Left cardiac atrium (tissue), 4 donors: ENCODE measurements at places on chromosomes 6 and 20.

DNA sequence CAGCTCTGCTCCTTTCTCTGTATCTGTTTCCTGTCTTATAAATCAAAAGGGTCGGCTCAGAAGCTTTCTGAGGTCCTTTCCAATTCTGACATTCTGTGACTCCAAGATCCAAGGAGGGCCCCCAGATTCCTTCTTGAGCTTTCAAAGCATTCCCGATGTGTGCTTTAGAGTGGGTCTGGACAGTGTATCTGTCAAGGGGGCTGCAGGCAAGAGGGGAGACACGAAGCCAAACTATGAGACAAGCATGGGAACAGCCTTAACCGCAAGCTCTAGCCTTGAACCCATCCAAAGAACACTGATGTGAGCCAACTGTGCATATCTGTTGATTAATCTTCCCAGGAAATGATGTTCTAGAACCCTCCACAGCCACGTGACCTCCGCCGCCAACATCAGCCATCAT is 73.8 kb downstream of the TSHZ2 start:
- DNase-seq, result no peak

DNA sequence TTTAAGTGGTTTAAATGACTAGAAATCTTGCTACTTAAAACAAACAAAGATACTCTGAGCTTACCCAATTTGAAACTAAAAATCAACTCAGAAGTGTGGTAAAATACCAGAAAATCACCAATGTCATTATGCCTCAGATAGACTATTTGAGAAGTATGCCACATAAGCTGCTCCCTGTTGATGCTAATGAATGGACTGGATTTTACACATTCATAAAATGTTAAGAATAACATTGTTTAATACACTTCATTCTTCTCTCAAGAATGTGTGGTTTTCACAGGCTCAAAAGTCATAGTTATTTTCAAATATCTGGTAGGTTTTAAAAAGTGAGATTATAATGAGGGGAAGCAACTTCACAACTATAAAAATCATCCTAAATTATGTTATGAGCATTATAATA is 170.6 kb downstream of the TASP1 start:
- no peak for DNase-seq

DNA sequence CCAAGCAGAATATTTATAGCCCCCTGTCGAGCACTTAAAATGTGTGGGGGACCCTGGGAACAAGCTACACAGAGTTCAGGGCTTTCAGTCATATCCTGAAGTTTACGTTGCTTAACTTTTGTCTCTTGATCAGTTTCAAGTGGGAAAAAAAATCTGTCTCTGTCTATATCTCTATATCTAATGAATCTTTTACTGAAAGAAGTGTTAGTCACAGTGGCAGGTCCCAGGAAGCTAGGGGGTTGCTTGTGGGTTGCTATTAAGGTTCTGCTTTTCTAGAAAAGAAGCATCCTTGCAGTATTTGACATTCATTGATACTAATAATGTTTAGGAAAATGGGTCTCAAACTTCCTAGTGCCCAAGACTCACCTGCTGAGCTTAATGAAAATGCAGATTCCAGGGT is 76.7 kb upstream of the CLDN20 start:
- DNase-seq, result no peak

DNA sequence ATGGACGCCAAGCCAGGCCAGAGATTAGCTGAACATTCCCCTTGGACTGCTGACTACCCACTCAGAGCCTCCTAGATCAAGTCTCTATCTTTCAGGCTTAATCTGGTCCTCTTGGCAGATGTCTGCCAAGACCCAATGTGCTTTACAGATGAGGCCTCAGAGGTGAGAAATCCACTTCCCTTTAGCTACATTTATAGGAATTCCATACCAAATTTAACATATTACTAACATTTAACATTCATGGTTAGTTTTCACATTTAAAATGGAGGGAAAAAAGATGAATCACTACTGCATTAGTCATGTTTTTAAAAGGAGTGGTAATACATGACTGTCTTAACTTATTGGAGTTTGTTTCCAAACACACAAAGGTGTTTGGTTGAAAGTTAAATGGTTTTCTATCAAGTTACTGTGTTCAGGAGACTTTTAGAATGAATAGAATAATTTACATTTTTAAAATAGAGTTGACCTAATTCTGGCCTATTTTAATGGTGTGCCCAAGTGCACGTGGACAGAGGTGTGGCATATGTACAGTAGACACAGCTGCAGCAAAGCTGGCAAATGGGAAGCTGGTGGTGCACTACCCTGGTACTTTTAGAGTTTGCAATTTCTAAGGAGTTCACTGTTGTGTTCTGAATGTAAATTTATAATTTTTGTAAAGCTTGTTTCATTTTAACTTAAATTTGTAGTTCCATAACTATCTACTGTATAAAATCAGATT is 41.9 kb upstream of the CALHM6 start:
- no peak for DNase-seq

- DNase-seq, result no peak
Measured at GRCh38 chr6:161836643-161837448, 563.0 kb upstream of the AGPAT4 start.

- DNase-seq, result no peak
Measured at GRCh38 chr6:133567636-133568035, 321.3 kb upstream of the TCF21 start.

GRCh38 chr6:16901782-16902181 is 140.5 kb upstream of the ATXN1 start:
- peak; percentile 66 for DNase-seq

GRCh38 chr20:57783956-57784837 is 74.4 kb upstream of the PMEPA1 start:
- no peak for DNase-seq

GRCh38 chr20:63215101-63216040 is 560 bp downstream of the YTHDF1 start:
- no peak for DNase-seq

DNA sequence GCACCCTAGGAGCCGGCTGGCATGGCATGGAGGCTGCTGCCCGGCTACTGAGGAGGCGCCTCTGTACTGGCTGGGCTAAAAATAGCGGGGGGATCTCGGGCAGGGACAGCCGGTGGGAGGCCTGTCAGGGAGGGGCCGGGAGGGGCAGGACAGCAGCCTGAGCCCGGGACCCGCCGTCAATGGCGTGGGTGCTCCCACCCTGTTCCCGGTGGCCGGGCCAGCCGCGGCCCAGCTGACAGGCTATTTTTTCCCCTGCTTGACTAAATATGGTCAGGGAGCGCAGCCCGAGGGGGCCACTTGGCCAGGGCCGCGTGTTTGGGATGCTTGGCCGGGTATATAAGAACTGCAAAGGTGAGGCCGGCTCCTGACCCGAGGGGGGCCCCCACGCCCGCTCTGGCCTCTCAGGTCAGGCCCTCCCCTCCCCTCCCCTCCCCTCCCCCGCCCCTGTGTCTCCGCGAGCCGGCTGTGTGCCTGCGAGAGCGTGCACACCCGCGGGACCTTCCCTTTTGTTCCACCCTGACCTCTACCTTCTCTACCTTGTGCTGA is 74.4 kb upstream of the GATA5 start:
- DNase-seq, result peak; percentile 78
